ENCODE measurements at places on chromosomes 4 and X.

- DNase-seq = no peak
Measured at GRCh38 chr4:40314951-40315350, 20.2 kb upstream of the CHRNA9 start.

DNA sequence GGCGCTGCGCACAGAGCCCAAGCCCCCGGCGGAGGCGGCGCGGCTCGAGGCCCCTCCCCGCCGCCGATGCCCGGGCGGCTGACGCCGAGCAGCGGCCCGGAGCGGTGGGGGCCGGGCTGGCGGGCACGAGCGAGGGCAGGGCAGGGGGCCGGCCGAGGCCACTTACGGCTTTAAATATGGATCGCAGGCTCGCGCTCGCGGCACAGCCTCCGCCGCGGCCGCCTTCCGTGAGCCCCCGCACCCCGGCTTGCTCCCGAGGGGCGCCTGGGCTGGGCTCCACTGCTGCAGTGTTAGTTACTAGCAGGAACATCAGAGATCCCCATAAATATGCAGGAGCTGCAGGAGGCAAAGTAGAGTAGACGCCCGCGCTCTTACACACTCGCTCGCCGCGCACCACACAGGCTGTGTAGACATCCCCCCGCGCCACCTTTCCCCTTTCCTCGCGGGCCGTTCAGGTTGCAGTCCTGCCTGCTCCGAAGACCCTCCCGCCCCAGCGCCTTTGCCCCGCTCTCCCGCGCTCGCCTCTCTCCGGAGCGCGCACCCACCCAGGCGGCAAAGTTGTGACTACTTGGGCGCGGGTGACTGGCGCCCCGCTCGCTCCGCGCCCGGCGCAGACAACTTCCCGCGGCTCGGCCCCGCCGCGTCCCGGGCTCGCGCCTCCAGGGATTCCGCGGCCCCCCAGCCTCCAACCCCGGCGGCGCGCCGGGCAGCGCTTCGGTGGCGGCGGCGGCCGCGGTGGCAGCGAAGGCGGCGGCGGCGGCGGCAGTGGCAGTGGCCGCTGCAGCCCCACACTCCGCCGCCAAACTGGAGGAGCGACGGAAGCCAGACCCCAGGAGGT lies 152.0 kb upstream of the SLC4A4 start:
- DNase-seq = peak; percentile 25

- DNase-seq = no peak
Measured at GRCh38 chr4:20015636-20016224, 236.0 kb upstream of the SLIT2 start.

DNA sequence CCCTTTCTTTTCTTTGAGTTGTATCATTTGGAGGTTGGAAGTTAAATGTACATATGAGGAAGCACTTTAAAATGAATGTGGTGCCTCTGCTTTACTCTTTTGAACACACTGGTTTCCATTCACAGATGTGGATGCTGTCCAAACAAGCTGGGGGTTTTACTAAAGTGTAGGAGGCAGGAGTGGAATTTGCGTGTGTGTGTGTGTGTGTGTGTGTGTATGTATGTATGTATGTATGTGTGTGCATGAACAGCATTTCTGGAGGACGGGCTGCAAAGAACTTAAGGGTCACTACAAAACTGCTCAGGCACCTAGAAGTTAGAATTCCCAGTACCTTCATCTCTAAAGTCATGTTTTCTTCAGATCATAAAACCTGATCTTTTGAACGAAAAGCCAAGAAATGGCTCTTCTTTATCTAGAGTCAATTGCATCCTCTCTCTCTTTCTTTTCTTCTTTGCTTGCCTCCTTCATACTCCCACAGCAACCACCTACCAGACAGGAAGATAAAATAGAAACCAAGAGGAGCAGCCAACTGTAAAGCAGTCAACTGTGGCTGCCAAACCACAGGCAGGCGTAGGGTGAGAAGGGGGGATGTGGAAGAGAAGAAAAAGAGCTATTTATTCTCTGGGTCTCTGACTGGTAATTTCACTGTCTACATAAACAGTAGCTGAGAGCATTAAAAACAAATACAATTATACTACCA lies 177.0 kb upstream of the RASGEF1B start:
- peak; percentile 32 for DNase-seq

GRCh38 chr4:178185517-178185916 lies 743.3 kb upstream of the AGA start:
- DNase-seq = no peak

GRCh38 chrX:23394421-23394820 lies 59.8 kb downstream of the PTCHD1 start:
- no peak for DNase-seq

DNA sequence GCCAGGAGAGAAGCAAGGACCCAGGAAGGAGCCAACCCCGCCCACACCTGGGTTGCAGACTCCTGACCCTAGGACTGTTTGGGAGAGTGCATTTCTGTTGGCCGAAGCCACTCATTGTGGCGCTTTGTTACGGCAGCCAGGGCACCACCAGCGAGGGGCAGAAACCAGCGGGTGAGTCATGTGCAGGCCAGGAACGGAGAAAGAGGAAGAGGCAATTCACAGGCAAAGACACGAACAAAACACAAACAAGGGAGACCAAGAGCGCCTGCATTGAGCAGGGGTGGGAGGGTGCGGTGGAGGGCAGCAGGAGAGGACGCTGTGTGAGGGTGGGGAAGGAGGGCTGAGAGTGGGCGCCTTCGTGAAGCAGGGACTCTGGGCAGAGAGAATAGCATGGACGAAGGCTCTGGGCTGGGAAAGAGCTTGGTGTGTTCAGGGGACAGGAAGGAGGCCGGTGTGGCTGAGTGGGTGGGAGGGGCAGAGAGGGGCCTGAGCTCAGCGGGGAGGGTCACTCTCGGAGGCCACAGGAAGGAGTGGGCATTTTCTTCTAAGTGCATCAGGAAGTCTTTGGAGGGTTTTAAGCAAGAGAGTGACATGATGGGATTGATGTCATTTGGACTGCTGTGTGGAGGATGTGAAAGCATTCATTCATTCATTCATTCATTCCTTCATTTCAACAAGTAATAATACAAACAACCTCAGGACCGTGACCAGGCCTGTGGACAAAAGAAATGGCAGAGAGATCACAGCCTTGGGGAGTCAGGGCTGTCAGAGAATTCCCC lies 12.2 kb upstream of the WFS1 start:
- no peak for DNase-seq

DNA sequence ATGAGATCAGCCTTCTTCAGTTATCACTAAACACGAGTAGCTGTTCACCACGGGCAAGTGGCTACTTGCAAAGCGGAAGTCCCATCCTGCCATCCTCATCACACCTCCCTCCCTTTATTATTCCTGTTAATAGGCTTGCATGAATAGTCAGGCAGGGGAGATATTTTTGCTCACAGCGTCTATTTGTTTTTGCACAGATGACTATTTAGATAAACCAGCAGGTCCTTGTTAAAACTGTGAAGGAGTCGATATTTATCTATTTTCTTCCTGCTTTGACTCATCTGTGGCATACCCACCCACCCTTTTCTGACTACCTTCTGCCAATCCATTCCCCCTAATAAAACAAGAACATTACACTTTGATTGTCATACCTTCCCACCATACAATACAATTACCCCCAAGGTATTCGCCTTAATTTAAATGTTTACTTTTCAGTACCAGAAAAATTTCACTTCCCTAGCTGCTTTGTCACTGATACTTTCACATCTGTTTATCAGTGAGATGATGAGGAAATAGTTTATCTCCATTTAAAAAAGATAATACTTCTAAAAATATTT lies 96.6 kb upstream of the BANK1 start:
- no peak for DNase-seq

- DNase-seq = peak; percentile 13
Measured at GRCh38 chrX:20412871-20413486, 146.3 kb upstream of the RPS6KA3 start.

DNA sequence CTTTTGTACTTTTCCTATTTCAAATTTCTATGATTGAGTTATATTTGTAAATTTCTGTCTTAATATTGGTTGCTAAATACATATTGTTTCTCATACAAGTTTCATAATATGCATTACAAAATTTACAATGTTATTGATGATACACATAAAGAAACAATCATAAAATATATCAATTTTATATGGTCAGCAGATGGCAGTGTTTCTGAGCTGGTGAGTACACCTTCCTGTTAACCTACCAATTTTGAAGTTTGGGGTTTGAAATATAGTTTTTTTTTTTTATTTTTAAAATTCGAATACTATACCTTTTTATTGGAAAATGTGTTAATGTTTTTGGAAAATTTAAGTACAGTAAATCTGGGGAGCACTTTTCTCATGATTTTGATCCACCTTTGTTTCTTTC lies 1953.1 kb upstream of the ADGRL3 start:
- no peak for DNase-seq

DNA sequence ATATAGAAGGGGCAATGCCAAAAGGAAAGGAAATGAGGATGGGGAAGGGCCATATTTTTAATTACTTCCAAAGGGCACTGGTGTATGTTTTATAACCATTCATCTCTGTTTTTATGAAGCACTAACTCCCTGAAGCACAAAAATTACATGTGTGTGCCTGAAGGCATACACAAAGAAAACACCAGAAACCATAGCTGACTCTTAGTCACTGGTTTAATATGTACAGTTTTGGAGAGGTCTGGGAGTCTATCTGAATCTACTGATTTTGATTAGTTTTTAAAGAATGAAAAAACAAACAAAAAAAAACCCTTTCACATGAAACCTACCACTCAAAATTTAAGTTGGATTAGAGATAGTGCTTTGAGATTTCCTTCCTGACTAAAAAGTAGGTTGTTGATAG lies 438.7 kb downstream of the RPA4 start:
- no peak for DNase-seq

- no peak for DNase-seq
Measured at GRCh38 chr4:186624951-186625350, 69.6 kb upstream of the MTNR1A start.

DNA sequence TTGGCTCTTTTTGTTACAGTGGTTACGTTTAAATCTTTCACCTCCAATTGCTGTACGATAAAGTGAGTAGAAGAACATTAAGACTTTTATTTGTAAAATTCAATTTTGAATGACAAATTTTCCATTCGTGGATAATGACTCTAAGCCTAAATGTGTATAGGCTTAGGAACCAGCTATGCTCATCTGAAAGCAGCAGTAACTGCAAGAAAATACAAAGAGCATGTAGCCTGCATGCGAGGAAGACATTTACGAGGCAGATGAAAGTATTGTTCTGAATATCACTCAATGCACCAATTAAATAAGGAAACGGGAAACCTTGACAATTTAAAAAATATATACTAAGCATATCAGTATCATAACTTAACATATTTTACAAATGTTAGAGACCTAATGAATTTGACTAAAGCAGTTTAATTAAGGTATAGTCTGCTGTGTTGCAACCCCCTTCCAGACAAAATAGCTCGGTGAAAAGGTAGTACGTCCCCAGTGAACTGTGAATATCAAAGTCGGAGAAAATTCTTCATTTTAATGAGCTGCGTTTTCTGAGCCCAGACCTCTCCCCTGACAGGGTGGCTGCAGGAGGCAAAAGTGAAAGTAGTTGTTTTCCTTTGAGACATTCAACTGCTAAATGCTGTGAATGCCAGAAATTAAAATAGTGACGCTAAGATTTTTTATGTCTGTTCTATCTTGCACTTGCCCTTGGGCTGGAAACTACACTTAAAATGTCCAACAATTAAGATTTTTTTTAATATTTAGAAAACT lies 1236.5 kb upstream of the TENM3 start:
- DNase-seq = no peak

- DNase-seq = peak; percentile 73
Measured at GRCh38 chr4:76147454-76148141, 599 bp downstream of the NUP54 start.

- DNase-seq = no peak
Measured at GRCh38 chr4:79413032-79413885, 5.2 kb upstream of the GK2 start.

DNA sequence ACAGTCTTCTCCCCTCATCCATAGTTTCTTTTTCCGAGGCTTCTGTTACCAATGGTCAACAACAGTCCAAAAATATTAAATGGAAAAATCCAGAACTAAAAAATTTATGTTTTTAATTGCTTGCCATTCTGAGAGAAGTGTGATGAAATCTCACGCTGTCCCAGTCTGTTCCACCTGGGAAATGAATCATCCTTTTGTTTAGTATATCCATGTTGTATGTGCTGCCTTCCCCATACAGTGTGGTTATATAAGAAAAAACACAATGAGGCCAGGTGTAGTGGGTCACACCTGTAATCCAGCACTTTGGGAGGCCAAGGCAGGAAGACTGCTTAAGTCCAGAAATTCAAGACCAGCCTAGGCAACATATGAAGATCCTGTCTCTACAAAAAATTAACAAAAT lies 161.6 kb downstream of the CHIC2 start:
- no peak for DNase-seq

- DNase-seq = no peak
Measured at GRCh38 chr4:80112236-80112635, 39.2 kb upstream of the ANTXR2 start.

- no peak for DNase-seq
Measured at GRCh38 chrX:132821974-132822633, 136.3 kb downstream of the HS6ST2 start.

DNA sequence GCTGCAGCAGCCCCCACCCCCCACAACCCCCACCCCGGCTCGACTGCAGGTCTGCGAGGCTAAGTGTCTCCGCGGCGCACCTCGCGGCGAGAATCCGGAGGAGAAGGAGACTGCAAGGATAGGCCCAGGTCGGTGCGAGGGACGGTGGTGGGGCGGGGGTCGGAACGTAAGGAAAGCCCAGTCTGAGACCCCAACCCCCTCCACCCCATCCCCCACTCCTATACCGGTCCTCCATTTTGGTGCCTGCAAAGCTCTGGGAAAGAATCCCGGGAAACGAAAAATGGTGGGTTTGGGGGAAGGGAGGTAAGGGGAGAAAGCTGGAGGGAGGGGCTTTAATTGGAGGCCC lies 614 bp downstream of the BEX3 start:
- DNase-seq = no peak

- no peak for DNase-seq
Measured at GRCh38 chrX:64792598-64793337, 183.5 kb downstream of the ZC4H2 start.

DNA sequence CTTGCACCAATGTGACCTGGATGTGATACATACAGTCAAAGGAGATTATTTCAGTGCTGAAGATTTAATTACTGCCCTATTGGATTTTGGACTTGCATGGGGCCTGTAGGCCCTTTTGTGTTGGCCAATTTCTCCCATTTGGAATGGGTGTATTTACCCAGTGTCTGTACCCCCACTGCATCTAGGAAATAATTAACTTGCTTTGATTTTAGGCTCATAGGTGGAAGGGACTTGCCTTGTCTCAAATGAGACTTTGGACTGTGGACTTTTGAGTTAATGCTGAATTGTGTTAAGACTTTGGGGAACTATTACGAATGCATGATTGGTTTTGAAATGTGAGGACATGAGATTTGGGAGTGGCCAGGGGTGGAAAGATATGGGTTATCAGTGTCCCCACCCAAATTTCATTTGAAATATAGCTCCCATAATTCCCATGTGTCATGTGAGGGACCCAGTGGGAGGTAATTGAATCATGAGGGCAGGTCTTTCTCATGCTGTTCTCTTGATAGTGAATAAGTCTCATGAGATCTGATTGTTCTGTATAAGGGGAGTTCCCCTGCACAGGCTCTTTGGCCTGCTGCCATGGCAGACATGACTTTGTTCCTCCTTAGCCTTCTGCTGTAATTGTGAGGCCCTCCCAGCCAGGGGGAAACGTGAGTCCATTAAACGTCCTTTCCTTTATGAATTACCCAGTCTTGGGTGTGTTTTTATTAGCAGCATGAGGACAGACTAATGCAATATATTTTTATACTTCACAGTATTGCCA lies 362.2 kb upstream of the SPANXN4 start:
- no peak for DNase-seq
